ENCODE measurements at places on chromosomes 1 and 21. TPM values are rescaled to one million over a fixed set of nuclear protein-coding genes. Genes with fewer than 3 reads are reported as not detected.

DNA sequence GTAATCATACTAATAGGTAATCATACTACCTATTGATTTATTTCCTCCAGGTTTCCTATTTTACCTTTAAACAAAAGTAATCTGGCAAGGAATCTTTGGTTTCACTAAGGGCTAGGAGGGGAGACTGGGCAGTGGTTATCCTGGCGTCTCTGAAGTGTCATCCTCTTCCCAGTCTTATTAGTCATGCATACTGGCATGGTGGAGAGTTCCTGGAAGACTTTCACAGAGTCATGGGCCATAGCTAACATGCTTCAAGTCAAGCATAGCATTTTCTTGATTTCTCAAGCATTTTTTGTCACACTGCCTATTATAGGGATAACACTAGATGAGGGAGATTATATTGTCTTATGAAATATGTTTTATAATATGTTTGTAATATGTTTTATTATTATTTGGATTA is 64.0 kb upstream of the ASB17 start:
- H3K27ac ChIP-seq: no peak overlapping the region
- H3K36me3 ChIP-seq: no peaks in the 10 kb centered on the region
- no peaks in the 10 kb centered on the region for H3K27me3 ChIP-seq
- H3K4me1 ChIP-seq: peaks cover 9% of the 10 kb centered on the region
- no peak for DNase-seq
- H3K4me3 ChIP-seq: no peak overlapping the region

DNA sequence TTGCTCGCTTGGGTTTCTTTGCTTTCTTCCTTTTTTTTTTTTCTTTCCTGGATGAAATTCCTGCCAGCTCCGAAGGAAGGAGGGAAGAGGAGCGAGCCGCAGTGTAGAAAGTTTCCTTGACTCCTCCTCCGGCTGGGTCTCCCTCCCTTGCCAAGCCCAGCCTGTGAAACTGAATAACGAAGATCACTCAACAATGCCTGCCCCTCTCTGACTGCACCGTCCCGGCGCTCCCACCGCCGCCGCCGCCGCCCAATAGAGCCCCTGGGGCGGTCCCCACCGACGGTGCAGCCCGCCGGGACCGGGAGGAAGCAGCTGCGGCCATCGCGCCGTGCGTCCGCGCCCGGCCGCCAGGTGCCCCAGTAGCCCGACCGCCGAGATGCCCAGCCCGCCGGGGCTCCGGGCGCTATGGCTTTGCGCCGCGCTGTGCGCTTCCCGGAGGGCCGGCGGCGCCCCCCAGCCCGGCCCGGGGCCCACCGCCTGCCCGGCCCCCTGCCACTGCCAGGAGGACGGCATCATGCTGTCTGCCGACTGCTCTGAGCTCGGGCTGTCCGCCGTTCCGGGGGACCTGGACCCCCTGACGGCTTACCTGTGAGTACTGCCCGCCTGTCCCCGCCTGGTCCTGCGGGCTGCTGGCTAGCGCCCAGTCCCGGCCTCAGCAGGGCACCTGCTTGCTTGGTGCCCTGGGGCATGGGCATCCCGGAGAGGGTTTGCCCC is at the start of gene LGR6:
LGR6 (plus strand) TSS at position 186 of the 714 bp plus-strand sequence; CDS start at position 377, 191 bp downstream.
- peaks cover 25% of the 10 kb centered on the region for H3K27me3 ChIP-seq
- peaks cover 5% of the 10 kb centered on the region for H3K4me1 ChIP-seq
- H3K36me3 ChIP-seq: no peaks in the 10 kb centered on the region
- H3K4me3 ChIP-seq: no peak within 1 kb of the TSS
- no peak within 1 kb of the TSS for H3K27ac ChIP-seq

The FLG2 gene
- not detected for total RNA-seq

DNA sequence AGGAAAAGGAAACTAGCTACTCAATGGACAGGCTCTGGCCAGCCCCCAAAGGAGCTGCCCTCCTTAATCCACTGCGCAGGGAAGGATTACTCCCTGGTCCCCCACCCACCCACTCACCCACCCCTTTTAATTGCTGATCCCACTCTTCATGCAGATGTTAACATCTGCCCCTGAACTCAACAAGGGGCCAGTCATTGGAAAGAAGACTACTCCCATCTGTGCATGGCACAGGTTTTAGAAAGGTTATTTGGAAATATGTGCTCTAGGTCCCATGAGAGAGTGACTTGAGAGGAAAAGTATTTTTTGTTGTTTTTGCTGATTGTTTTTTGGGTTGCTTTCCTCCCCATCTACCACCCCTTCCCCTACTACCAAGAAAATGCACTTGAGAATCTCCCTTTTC is 94.4 kb upstream of the FGGY start:
- H3K36me3 ChIP-seq: peaks cover 2% of the 10 kb centered on the region
- no peak for DNase-seq
- peaks cover 6% of the 10 kb centered on the region for H3K27me3 ChIP-seq
- H3K4me1 ChIP-seq: no peaks in the 10 kb centered on the region
- H3K4me3 ChIP-seq: no peak overlapping the region

DNA sequence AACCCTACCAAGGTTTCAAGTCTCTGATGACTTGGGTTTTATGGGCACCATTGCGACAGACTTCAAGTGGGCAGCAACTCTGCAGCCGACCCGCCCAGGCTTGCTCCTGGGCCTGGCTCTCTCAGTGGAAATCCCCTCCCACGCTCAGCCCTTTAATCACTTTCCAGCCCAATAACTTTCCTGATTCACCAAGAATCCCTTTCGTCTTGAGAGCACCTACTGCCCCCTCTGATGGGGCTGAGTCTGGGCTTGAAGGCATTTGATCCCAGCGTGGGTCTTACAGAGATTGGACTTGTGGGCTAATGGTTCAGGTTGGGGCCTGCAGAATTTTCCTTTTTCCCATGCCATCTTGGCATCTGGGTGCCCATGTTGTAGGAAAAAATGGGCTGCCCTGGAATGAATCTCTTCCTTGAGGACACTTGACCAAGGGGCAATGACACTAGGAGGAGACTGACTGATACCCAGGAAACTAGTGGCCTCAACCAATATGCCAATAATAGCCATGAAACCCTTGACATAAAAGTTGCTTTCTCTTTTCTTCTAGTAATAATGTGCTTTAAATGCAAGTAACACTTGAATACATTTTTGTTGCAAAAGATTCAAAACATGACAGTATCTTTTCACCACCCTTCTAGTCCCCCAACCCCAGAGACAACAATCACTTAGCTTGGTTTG is 7.8 kb upstream of the PHLDA3 start:
- H3K27me3 ChIP-seq: peaks cover 37% of the 10 kb centered on the region
- no peak for DNase-seq
- H3K4me1 ChIP-seq: peaks cover 15% of the 10 kb centered on the region

The WNT9A gene
- total RNA-seq: 0.28 TPM

GRCh38 chr1:168664069-168664834 is 64.8 kb downstream of the DPT start:
- peaks cover 12% of the 10 kb centered on the region for H3K27me3 ChIP-seq
- H3K36me3 ChIP-seq: no peaks in the 10 kb centered on the region
- no peak for DNase-seq
- no peak overlapping the region for H3K27ac ChIP-seq

DNA sequence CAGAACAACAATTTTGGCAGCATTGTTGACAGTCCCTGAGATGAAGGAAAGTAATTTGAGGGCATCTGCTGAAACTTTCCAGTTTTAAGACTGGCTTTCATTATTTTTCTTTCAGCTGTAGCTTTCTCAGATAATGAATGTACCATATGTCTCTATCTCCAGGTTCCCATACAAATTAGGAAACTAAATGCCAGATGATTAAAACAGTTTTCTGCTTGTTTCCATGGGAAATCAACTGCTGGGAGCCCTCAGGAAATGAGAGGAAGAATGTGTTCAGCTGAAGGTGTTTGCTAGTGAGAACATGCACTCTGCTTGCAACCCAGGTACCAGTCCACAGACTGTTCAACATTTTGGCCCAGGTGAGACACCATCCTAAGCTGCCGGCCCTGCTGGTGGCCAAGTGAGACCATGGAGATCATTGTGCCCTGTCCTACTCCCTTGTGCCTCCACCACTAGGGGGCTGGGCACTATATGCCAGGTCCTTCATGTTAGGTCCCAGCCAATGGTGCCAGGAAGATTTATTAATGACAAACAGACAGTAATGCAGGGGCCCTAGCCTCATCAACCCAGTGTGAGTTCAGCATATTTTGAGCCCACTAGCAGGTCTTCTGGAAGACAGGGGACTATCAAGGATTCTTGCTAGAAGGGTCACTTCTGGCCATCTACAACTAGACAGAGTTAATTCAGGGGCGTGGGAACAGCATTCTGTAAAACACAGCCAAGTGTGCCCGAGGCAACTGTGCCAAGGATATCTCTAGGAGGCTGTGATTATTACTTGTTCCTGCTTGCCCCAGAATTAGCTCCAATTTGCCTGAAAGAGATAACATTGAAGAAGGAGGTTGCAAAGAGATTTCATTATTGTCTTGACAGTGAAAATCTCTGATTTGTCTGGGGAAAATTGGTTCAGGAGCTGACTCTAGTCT is 17.0 kb upstream of the LRRC8C start:
- H3K4me1 ChIP-seq: peaks cover 78% of the 10 kb centered on the region
- H3K36me3 ChIP-seq: peaks cover 34% of the 10 kb centered on the region
- no peaks in the 10 kb centered on the region for H3K27me3 ChIP-seq

The ZNF593OS gene
- total RNA-seq: not detected

The KRTAP21-2 gene
- not detected for total RNA-seq

- H3K4me1 ChIP-seq: no peaks in the 10 kb centered on the region
- no peak for DNase-seq
- no peaks in the 10 kb centered on the region for H3K36me3 ChIP-seq
These were observed 22.5 kb upstream of the SIKE1 start for GRCh38 chr1:114803001-114803400.

DNA sequence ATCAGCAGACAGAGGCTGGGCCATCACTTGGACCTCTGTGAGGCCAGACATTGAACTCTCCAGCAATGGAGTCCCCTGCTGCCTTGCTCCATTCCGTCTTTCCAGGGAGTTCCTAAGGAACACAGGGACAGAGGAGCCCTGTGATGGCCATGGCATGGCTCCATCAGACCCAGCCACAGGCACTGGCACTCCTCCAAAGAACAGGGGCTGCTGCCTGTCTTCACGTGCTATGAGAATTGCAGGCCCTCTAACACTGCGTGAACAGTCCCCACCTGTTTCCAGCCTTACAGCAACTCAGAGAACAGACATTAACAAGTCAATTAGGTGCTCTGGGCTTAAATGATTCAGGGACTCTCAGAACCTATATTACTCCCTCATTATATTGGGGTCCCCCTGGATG is 140.8 kb downstream of the ASTN1 start:
- no peaks in the 10 kb centered on the region for H3K27me3 ChIP-seq
- H3K36me3 ChIP-seq: no peaks in the 10 kb centered on the region
- no peaks in the 10 kb centered on the region for H3K4me1 ChIP-seq
- no peak for DNase-seq

- no peak for DNase-seq
- peak overlapping the region; percentile 48 for H3K27ac ChIP-seq
- no peaks in the 10 kb centered on the region for H3K27me3 ChIP-seq
- H3K36me3 ChIP-seq: peaks cover 18% of the 10 kb centered on the region
- H3K4me3 ChIP-seq: peak overlapping the region; percentile 72
- H3K4me1 ChIP-seq: peaks cover 73% of the 10 kb centered on the region
These were observed 165.0 kb upstream of the EDN2 start for GRCh38 chr1:41649396-41650027.

DNA sequence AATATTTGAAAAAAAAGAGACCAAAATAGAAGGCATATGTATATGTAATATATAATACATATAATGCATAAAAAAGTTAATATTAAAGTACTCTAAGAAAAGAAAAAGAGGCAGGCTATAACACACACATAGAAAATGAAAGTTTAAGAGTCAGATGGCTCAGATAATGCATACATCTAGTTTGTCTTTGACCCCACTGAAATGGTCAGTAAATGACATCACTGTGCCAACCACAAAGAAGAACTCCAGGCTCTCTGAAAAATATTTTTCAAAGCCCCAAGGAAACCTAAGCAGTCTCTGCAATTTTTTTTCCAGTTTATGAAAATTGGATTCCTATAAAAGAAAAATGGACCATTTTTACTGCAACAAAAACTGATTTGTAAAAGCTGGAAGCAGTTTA is 55.4 kb upstream of the SCYL3 start:
- no peaks in the 10 kb centered on the region for H3K36me3 ChIP-seq
- no peak overlapping the region for H3K4me3 ChIP-seq
- H3K4me1 ChIP-seq: no peaks in the 10 kb centered on the region

- no peak for DNase-seq
- H3K27me3 ChIP-seq: no peaks in the 10 kb centered on the region
- no peaks in the 10 kb centered on the region for H3K4me1 ChIP-seq
- H3K4me3 ChIP-seq: no peak overlapping the region
- no peak overlapping the region for H3K27ac ChIP-seq
These were observed 365.9 kb downstream of the COL11A1 start for GRCh38 chr1:102742426-102742825.

GRCh38 chr1:232383455-232384123 is 246.3 kb downstream of the SIPA1L2 start:
- H3K4me1 ChIP-seq: no peaks in the 10 kb centered on the region
- H3K27ac ChIP-seq: no peak overlapping the region
- no peak for DNase-seq
- no peak overlapping the region for H3K4me3 ChIP-seq
- no peaks in the 10 kb centered on the region for H3K36me3 ChIP-seq
- H3K27me3 ChIP-seq: peaks cover 5% of the 10 kb centered on the region

GRCh38 chr21:35954066-35954465 is 106.3 kb downstream of the SETD4 start:
- H3K4me3 ChIP-seq: no peak overlapping the region
- H3K4me1 ChIP-seq: no peaks in the 10 kb centered on the region
- no peak overlapping the region for H3K27ac ChIP-seq
- DNase-seq: no peak
- H3K36me3 ChIP-seq: no peaks in the 10 kb centered on the region
- peaks cover 9% of the 10 kb centered on the region for H3K27me3 ChIP-seq

DNA sequence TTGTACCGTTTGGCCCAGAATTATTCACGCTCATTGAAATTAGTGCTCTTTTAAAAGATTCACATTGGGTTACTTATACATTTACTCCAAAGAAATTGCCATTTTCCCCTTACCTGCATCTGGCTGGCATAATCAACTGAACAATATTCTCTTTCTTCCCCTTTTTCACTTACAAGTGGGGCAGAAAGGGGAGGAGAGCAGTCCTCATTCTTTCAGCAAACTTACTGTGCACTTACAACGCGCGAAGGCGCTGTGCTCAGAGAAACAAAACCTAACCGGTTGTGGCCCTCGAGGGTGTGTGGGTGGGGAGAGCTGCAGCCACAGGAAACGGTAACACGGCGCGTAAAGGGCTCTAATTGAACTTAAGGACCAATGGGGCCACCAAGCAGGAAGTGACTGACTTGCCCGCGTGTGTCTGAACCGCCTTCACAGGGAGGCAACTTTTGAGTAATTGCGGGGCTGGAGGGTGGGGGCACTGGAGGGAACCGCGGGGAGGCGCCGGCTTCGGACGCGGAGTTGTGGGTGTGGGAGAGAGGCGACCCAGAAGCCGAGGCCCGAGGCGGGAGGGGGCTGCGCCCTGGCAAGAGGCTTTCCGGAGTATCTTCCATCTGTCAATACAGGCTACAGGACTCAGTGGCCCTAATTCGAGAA is 693 bp upstream of the PNRC2 start:
- H3K4me1 ChIP-seq: peaks cover 69% of the 10 kb centered on the region
- peak overlapping the region; percentile 99 for H3K27ac ChIP-seq
- H3K27me3 ChIP-seq: no peaks in the 10 kb centered on the region
- peak overlapping the region; percentile 100 for H3K4me3 ChIP-seq

The IRF6 gene
- 2.3 TPM for total RNA-seq

- no peaks in the 10 kb centered on the region for H3K4me1 ChIP-seq
- no peak overlapping the region for H3K27ac ChIP-seq
- no peak for DNase-seq
- H3K36me3 ChIP-seq: no peaks in the 10 kb centered on the region
- peak overlapping the region; percentile 53 for H3K4me3 ChIP-seq
- H3K27me3 ChIP-seq: peaks cover 40% of the 10 kb centered on the region
These were observed 63.1 kb downstream of the ELK4 start for GRCh38 chr1:205568469-205569361.
